ELF-1 (cell line): ENCODE measurements at places on chromosomes 5 and 9.

DNA sequence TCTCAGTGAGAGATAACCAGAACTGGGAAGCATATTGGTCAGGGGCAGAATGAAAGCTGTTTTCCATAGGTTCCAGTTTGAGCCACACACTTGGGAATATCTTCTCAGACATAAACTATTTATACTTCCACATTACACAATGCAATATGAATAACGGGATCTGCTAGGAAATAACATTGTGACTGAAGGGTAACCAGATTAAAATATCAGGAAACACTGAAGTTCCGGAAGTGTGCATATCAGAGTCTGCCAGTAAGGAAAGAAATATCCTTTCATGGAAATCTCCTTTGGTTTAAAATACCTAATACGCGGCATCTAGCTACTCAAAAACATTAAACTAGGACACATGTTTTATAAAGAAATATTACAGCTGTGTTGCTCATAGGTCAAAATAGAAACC, 56.3 kb downstream of the ST8SIA4 start:
- no peak for DNase-seq

DNA sequence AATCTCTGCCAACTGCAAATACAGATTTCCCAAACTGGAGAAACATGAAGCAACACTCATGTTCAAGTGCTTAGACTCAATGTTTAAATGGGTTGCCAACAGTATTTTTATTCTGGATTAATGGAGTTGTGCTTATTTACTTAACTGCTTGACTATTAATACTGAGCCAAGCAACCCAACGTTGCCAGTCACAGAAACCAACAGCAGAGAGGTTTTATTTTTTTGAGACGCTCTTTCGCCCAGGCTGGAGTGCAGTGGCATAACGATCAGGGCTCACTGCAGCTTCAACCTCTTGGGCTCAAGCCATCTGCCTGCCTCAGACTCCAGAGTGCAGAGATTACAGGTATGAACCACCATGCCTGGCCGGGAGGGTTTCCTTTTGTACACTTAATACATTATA, 8.5 kb upstream of the TMEM268 start:
- no peak for DNase-seq

GRCh38 chr5:73674669-73675004, 48.6 kb downstream of the ARHGEF28 start:
- DNase-seq = no peak

GRCh38 chr9:77677397-77677796, 29.3 kb upstream of the GNA14 start:
- DNase-seq = no peak

GRCh38 chr5:79846198-79846521, 144.9 kb downstream of the MTX3 start:
- no peak for DNase-seq

GRCh38 chr9:133610845-133611244, 1.7 kb upstream of the FAM163B start:
- DNase-seq = no peak

DNA sequence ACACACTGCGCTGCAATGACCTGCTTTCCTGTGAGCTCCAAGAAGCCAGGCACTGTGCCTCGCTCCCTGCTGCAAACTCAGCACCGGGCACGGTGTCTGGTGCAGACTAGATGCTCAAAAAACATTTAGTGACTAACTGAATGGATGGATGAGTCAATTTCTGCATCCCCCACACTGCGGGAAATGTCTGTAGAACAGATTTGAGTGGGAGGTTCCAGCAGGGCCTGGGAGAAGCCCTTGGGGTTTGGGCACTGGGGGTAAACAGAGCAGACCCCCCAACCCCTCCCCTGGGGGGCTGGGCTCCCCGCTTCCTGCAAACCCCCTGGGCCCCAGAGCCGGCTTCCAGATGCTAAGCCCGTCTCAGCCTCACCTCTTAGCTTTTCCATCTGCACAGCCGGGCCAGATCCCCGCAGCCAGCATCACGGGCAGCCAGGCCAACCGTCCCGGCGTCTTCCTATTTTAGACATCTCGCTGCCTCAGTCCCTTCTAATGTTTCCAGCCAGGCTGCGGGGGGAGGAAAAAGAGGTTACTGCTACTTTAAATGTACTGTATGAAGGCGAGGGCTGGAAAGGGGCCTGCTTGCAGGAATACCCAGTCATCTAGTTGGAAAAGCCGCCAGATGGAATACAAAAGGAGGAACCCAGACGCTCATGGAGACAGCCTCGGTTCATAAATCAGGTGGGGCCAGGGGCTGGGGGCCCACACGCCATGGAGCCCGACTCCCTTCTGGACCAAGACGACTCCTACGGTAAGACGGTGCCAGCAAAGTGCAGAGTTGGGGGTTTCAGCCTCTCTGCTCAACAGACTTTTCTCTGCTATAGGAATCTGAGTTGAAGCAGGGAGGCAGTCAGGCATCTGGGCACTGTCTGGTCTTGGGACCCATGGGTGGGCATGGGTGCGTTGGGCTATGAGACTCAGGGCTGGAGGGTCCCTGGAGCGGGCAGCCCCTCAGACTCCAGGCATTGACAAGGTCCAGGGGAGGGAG, 67.1 kb upstream of the GGTA1 start:
- no peak for DNase-seq

- peak; percentile 62 for DNase-seq
Measured at GRCh38 chr9:1837453-1838084, 177.6 kb upstream of the SMARCA2 start.
